ENCODE measurements at places on chromosomes 7 and 10.

DNA sequence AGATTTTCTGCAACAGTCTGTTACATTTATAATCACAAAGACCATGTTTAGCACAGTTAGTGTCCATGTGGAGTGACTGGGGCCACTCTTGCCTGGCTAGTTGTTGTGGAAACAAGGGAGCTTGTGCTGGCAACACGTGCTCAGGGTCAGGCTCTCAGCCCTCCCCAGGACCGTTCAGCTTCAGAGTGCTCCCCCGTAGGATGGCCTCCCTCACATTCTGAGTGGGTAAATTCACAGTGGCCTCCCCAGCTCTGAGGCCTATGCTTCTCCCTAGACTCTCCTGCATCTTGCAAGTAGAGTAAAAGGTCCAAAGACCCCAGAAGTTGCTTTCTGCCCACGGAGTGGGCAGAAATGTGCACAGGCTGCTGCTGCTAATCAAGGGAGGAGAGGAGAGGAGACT lies 122.3 kb downstream of the ADCY1 start:
- DNase-seq = no peak

DNA sequence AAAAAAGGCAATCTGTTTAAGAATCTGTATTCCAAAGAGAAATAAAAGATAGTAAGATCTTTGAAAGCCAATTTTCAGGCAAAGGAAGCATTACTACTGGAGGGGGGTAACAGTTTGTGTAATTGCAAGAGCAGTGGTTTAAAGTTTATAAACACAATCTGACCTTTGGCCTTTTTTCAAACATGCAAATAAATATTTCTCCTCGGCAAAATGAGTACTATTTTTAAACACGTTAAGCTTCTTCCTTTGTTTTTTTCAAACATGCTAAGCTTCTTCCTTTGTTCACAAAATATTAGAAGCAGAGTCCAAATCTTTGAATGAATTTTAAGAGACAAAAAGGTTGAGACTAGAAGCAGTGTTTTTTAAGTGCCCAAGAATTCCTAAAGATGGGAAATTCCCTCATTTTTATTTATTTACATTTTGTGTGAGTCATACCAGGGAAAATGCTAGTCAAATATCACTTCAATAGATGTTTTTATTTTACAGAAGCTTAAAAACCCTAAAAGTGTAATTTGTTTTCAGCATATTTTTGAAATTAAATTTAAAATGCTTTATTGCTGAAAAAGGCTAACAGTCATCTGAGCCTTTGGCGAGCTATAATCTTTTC lies 229.3 kb downstream of the GPR37 start:
- no peak for DNase-seq

- DNase-seq = no peak
Observed at GRCh38 chr7:7869651-7870050, 98.9 kb upstream of the GLCCI1 start.

- DNase-seq = no peak
Observed at GRCh38 chr10:97058521-97058920, 127.2 kb downstream of the SLIT1 start.

DNA sequence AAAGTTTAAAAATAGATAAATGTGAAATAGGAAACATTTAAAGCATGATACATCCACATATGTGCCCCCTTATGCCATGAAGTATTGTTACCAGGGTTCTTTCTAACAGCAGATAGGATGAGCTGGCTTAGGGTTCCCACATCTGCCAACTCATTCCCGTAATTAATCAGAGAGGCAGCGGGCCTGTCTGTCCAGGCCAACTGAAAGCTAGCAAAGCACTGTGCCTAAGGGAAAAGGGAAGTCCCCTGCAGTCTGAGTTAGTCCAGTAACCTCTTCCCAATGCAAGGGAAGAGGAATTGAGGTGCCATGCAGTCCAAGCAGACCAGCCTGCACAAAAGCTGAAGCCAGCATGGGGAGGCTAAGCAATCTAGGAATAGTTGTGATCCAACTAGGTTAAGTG lies 18.3 kb upstream of the ZC3HAV1L start:
- no peak for DNase-seq

DNA sequence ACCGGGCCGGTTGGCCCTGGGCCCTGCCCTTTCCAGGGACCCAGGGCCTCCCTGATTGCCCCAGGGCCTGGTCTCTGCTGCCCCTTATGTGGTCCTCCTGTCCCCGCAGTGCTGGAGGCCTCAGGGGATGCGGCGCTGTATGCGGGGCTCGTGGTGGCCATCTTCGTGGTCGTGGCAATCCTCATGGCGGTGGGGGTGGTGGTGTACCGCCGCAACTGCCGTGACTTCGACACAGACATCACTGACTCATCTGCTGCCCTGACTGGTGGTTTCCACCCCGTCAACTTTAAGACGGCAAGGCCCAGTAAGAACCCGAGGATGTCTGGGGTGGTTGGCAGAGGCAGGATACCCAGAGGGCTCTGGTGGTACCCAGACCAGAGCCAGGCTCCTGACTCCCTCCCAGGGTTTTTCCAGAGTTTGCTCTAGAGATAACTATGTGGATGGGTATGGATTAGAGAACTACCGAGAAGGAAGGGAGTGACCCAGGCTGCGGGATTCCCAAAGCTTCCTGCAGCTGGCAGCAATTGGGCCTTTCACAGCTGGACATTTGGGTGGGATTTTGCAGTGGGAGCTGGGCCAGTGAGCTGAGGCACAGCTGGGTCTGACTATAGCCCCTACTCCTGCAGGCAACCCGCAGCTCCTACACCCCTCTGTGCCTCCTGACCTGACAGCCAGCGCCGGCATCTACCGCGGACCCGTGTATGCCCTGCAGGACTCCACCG lies 28.1 kb upstream of the SLC29A3 start:
- no peak for DNase-seq

DNA sequence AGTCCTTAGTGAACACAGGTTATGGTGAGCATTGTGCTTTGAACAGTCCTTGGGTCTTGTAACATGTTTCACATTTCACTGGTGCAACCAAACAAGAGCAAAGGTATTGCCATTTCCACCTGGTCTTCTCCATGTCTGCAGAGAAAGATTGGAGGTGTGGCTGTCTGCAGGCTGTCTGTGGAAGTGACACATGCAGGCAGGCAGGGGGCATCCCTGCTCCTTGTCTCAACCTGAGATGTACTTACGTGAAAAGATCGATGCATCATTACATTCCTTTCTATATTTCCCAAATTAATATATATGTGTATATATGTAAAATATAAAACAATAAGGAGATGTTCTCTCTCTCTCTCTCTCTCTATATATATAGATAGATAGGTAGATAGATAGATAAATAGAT lies 54.3 kb downstream of the LRRC18 start:
- DNase-seq = no peak

- no peak for DNase-seq
Observed at GRCh38 chr10:88260329-88261051, 322.6 kb downstream of the RNLS start.

DNA sequence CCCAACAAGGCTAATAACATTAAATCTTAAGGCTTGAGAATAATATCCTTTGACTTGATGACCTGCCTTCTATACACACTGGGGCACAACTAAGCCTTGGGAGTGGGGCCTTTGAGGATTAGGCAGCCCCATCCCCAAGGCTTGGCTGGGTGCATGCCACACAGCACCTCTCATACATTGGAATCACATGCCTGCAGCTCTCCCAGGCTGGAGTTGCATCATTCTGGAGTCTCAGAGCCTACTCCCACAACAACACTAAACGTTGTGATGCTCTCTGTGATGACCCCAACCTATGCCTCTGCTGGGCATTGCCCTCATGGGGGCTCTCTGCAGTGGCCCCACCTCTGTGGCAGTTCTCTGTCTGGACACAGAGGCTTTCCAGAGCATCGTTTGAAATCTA lies 31.9 kb upstream of the SGCE start:
- DNase-seq = no peak

DNA sequence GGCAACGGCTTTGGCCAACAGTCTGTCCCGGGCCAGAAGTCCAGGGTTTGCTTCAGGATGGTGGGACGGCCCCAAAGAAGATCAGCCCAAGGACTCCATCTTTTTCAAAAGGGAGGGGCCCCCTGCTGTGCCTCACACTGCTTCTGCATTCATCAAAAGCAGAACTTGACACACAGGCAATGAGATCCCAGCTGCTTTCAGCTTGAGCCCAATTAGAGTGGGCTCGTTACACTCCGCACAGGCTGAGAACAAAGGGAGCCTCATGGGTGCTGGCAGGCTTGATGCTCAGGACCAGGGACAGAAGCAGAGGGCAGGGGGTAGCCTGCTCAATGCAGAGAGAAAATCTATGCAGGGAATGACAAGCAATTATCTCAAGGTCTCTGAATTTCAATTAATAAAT lies 45.5 kb downstream of the VOPP1 start:
- no peak for DNase-seq

DNA sequence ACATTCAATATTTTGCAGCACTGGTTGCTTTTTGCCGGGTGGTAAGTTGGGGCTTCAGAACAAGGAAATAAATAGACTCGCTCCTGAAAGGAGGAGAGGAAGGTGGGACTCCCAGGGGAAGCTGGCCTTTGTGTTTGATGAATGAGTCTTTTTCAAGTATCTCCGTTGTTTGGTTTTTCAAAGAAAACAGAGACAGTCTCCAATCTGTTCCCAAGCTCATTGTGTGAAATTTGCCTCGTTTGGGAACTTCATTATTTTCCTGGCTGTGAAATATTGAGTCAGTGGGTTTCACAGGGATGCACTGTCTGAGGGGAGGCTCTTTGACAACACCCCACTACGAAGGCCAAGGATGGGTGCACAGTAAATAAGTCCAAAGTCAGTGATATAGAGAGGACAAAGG lies 38.7 kb upstream of the KIAA1217 start:
- no peak for DNase-seq

Measured in GM18507 (cell line).